ENCODE measurements at places on chromosomes 3 and 15.

DNA sequence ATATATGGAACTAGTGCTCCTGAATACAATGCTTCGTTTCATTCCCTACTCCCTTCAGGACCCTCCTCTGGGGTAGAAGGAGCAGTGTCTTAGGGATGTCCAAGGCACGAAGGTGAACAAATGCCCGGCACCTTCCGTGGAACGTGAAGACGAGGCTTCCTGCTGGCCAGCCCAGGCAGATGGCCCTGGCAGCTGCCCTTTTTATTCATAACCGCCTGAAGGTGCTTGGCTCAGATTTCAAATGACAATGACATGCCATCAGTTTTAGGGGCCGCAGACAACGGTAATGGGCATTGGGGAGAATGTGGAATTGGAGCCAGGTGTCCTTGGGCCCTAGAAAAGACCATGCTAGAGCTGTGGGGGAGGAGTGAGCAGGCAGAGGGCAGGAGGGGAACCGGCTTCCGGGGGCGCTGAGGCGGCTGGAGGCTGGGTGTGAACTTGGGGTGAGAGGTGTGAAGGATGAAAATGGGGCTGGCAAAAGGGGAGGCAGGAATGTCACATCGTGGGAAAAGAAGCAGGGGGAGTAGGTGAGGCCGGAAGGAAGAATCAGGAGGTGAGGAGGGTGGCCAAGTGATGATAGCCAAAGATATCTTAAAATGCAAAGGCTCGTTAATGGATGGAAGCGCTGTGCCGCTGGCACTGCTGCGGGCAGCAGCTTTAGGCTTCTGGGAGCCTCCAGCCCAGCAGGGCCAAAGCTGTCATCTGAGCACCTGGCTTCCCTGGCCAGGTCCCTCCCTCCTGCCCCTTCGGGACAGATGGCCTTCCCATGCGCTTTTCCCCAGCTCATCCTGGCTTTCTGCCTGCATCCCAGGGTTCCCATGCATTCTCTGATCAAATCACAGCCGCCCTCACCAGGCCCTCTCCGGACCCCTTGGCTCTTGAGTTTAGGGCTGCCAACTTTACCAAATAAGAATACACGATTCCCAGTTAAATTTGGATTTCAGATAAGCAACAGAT, 93.7 kb downstream of the TMEM266 start:
- DNase-seq = no peak

- no peak for DNase-seq
Observed at GRCh38 chr3:133944181-133944580, 48.5 kb upstream of the RAB6B start.

- DNase-seq = no peak
Observed at GRCh38 chr3:170499562-170500156, 81.0 kb downstream of the CLDN11 start.

DNA sequence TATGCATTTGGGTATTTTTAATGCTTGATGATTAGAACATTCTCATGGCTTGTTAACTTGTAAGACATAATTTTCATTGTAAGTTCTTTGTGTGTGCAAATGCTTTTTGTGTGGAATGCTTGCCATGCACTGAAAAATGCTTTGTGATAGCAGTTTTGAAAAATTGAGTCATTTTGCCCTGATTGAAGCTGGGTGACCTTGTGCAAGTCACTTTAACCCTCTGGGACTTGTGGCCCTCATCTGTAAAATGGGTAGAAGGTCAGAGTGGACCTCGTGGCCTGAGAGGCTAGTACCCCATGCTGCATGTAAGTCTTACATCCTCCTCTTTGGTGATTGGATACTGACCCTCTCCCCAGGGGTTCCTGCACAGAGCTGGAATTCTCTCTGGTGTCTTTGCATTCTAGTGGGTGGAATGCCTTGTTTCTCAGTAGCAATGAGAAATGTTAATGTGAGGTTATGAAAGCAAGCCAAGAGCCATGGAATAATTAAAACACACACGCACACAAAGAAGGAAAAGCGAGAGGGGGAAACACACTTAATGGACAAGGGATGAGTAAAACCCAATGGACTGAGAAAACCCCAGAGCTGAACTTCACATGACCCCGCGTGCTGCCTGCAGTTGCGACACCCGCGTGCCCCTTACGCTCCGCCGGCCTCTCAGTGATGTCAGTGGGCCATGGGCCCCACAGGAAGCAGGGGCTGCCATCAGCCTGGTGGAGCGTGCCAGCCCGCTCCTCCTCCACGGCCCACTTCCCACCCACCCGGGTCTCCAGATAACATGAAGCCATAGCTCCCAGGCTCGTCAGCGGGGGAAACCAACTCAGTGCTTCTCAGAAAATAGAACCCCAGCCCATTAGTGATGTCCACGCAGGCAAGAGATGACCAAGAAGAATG, 44.0 kb downstream of the SMAD3 start:
- no peak for DNase-seq

DNA sequence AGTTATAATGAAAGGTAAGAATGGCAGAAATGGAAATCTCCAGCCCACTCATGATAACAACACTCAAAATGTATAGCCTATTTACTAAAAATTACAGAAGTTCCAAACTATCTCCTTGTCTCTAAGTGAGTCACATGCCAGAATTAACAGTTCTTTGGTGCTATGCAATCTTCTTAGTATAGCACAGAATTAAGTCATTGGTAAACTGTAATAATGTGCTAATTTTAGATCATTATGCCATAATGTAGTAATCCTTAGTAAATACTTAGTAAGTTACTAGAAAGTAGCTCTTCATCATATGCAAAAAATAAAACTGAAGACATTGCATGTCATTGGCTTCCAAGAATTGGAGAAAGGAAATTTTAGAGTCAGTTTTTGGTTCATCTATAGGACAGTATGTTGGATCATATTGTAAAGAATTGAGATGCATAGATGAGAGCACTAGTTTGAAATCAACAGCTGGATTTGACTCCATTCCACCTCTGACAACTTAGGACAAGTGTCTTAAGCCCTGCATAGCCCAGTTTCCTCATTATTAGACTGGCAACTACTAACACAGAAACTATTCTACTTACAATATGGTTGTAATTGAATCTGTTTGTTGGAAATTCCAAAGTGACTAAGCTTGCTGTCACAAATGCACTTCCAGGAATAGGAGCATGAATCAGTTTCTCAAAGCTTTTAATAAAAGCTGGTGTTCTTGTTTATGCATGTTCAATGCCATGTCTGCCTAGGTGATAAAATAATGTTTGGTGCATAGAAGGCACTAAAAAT, 40.1 kb upstream of the CD47 start:
- no peak for DNase-seq

- peak; percentile 17 for DNase-seq
Observed at GRCh38 chr3:40179016-40179415, 130.5 kb upstream of the EIF1B start.

Data from stimulated activated CD8-positive, alpha-beta memory T cell treated with anti-CD3 and anti-CD28 coated beads, Interleukin-12 subunit alpha, Interleukin-12 subunit beta, amount 100 ng/mL, for 1 hour (primary cell).